ENCODE measurements at places on chromosomes 2 and 18.
A peak's percentile ranks its signal among the peaks of the same experiment; 100 is the strongest.

- no peak for DNase-seq
Measured at GRCh38 chr2:152594792-152595191, 122.5 kb downstream of the PRPF40A start.

- no peak for DNase-seq
Measured at GRCh38 chr2:5145053-5145452, 547.1 kb upstream of the SOX11 start.

GRCh38 chr2:138321458-138321857, 180.1 kb upstream of the SPOPL start:
- DNase-seq: no peak

GRCh38 chr2:239271882-239272281, 128.9 kb downstream of the HDAC4 start:
- no peak for DNase-seq

GRCh38 chr2:24342110-24342910, 18.0 kb downstream of the ITSN2 start:
- no peak for DNase-seq

DNA sequence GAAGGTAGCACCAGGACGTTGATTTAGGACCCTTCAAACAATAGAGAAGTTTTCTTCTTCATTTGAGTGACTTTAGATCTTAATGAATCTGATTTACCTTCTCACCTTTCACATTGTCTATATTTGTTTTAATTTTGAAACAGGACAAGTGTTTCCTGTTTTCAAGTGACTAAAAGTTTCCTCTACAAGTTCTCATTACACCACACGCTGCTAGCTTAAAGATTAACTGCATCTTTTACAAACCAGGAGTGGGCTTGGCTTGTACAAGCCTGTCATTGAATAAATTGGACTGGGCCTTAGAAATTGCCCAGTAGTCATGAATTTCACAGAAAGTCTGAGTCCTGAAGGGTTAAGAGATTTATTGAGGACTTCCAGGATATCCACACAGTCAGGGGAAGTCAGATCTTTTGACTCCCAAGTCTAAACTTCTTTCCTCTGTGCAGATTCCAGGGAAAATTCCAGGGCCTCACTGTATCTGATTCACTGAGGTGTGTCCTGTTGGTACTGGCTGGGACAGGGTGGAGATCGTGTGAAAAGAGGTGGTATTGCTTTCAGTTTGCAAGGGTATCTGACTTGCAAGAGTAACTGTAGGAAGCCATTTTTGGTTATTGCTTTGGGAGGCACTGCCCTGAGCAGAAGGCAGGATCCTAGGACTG, 3.4 kb downstream of the SGPP2 start:
- DNase-seq: no peak

- DNase-seq: no peak
Measured at GRCh38 chr2:99648906-99649789, 159.3 kb upstream of the REV1 start.

DNA sequence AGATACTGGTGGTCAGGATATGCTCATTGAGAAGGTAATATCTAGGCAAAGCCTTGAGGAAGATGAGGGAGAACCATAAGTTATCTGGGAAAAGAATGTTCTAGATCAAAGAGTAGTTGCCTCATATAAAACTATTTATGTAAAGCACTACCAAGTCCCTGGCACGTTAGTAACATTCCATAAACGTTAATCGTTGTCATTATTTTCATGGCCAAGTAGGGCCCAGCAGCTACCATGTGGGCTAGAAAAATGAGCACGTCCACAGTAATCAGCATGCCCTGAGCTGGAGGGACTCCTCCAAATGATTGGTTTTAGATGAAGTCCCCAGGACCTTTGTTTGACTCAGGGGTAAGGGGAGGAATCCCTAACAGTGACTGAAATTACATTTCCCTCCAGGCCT, 32.7 kb upstream of the AFTPH start:
- no peak for DNase-seq

GRCh38 chr18:51041677-51042352, 11.8 kb downstream of the SMAD4 start:
- DNase-seq: no peak

DNA sequence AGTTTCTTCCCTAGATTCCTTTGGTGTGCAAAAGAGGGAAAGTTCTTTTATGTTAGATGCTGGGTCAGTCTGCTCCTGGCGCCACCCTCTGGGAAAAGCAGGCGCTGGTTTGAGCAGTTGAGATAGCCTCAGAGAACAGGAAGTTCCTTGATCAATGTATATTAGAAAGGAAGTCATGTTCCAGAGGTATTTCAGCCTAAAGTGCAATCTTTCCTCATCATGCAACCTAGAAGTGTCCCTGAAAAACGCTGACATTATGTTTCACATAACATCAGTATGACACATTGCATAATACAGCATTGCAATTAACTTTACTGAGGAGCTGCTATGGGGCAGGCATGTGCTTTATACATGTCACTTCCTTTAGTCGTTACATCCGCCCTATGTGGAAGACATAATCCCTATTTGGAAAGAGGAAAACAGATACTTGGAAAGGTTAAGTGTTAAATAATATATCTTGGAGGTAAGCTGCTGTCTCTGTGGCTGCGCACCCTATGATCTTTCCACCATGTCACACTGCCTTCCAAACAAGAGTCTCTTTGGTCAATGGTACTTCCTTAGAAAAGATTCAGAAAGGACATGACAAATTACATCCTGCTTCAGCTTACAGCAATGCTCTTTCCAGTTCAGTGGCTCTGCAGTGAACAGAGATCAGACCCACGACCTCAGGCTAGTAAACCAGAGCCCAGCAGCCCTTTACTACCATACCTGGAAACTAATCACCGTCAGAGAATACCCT, 369.7 kb downstream of the RAD51AP2 start:
- no peak for DNase-seq

DNA sequence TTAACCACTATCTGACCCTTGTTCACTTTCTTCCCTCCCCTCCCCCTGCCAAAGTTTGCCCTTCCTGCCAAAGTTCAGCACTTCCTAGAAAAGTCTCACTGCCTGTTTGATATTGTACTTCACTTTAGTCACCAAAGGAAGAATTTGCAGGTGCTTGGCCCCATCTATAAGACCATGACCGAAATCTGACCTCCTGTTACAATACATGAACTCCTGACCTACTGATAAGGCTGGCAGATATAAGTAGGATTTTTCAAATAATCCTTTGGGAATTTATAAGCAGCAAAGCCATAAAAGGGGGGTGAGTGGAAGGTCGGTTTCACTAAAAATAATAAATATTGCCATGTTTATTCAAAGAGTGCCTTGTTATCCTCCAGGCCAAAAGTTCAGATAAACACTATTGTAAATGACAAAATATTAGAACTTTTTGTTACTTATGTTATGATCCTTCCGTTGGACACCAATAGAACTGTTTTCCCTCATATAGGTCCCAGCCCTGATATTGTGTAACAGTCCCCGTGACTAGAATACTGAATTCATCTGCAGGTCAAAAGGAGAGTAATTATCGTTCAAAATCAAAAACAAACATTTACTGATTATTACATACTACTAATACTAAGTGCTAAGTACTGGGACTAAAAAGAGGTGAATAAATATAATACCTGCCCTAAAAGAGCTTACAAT, 277.6 kb downstream of the EXOC6B start:
- no peak for DNase-seq

DNA sequence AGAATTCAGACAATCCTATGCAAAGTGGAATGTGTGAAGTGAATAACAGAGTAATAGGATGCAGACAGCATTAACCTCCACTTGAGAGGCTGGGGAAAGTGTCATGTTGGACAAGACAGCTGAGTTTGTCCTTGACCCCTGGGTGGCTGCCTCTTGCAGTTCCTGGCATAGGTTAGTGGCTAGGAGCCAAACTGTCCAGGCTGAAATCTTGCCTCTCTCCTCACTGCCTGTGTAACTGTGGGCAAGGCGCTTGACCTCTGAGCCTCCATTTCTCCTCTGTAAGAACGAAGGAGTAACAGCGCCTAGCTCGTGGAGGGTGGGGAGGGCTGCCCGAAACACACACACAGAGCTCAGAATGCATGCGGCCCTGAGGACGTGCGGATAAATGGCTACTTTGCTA, 34.8 kb upstream of the LDLRAD4 start:
- DNase-seq: no peak

GRCh38 chr2:170214309-170214948, 36.5 kb downstream of the MYO3B start:
- DNase-seq: no peak

DNA sequence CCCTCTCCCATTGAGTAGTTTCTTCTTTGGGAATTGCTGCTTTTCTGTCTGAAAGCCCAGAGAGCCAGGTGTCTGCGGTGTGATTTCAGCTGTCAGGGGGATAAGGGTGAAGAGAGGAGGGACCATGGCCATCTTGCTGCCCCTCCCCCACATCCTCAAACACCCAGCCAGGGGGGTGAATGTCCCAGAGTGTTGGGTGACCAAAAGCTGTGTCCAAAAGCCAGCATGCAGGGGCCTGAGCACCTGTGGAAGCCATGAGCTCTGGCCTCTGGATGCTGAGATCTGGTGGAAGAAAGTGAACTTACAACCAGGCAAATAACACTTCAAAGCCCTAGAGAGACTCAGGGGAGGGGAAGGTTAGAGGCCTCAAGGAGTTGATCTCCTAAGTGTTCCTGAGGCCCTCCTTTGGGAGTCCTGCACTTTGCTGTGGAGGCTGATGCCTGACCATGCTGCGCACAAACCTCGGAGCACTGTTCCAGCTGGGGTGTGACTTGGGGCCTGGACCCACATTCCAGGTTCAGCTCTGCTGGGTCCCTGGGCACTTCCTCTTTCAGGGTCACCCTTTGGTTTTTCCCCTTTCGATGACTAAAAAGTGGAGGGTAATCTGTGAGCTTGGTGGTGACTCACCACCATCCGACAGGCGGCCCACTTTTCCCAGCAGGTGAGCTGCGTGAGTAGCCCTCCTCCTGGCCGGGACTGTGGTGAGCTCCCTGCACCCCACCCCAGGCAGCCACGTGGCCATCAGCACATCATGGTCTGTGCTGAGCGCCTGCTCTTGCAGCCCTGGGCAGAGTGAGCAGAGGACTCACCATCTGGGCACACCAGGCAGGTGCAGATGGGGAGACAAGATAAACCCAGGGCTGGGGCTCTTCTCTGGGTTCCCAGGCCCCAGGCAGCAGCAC, 66.8 kb upstream of the FOSL2 start:
- peak; percentile 3 for DNase-seq

- DNase-seq: no peak
Measured at GRCh38 chr2:28394331-28394877, 1.7 kb downstream of the FOSL2 start.

GRCh38 chr2:28752631-28753376, 1.2 kb downstream of the PPP1CB start:
- no peak for DNase-seq

GRCh38 chr2:97737421-97738178, 24.2 kb downstream of the ZAP70 start:
- DNase-seq: no peak

DNA sequence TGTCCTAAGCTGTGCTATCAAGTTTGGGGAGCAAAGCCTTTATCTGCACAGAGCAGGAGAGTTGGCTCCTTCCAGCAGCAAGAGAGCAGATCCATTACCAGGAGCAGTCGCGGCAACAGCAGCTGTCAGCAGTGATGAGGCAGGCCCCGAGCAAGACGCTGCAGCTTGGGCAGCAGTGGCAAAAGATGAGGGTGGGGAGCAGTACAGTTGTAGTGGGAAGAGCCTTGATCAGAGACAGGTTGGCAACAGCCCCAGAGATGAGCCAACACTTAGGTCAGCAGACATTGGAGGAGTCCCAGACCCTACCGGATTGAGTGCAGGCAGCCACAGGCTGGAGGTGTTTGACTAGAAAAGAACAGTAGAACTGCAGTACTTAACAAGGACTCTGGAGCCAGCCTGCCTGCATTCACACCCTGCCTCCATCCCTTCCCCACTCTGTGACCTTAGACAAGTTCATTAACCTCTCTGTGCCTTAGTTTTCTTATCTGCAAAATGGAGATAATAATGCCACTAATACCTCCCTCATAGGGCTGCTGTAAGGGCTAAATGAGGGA, 117.1 kb upstream of the SERTAD2 start:
- DNase-seq: no peak

GRCh38 chr2:96340493-96341414, 5.2 kb downstream of the NCAPH start:
- DNase-seq: no peak

DNA sequence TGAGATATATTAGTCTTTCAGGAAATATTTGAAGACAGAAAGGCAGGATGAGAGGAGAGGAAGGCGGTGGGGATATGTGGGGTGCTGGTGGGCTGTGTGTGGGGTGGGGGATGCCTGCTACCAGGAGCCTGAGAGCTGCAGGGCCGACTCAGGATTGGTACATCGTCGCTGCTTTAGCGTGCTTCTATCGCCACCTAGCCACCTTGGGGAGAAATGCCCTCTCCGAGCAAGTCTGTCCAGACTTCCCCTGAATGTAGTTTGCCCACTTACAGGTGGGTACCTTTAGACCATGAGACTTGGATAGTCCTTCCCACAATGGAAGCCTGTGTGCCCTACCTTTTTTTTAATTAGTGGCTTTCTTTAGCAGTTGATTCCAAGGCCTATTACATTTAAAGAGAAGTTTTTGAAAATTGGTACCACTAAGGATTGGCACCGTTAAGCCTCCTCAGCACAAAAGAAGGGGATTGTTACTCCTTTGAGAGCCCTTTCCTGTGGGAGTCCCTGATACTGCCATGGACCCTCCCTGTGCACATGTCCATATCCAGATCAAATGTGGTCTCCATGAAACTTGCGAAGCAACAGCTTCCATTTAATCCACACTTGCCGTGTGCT, 114.1 kb upstream of the NDUFV2 start:
- peak; percentile 49 for DNase-seq

- no peak for DNase-seq
Measured at GRCh38 chr2:163182764-163183354, 344.3 kb upstream of the KCNH7 start.

- no peak for DNase-seq
Measured at GRCh38 chr2:76748581-76749296, 773.4 kb downstream of the LRRTM4 start.

DNA sequence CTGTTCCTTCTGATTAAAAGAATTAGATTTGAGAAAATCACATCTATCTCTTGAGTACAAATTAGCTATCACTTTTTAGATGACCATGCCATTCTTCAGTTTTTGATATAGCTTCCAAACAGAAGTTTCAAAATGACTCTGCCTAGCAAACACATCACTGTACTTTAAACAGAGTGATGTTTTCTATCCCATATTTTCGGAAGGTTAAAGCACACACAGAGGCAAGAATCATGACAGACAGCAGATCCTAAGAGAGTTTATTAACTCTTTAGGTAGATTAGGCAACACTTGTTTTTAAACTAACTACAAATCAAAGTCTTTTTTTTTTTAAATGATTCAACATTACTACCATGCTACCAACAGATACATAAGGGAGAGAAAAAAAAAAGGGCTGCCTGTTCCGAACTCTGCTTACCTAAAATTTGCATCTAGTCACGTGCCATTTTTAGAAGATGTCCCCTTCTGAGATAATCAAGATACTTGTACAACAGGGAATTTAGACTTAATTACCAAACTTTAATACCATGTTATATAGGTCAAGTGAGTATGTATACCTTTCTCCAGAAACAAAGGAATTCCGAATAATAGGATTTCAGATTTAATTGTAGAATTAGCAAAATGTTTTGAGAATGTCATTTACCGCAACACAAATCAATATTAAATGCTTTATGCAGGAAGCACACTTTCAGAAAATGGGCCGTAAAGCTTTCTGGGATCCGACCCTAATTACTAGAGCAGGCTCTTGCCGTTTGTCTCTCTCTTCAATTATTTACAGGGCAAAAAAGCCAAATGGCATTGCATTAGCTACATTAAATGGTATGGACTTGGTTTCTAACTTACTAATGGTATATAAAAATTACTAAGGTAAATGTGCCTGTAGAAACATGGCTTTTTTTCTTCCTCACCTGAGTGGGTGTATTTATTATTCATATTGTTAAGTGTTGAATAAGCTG, 2.6 kb downstream of the RBMS1 start:
- DNase-seq: no peak

- no peak for DNase-seq
Measured at GRCh38 chr2:60136913-60137312, 416.5 kb downstream of the BCL11A start.

Measured in CD4-positive, alpha-beta T cell treated with Interleukin-4 for 4 hours (primary cell).